Immature natural killer cell (primary cell): ENCODE measurements at places on chromosomes 2 and 18.

DNA sequence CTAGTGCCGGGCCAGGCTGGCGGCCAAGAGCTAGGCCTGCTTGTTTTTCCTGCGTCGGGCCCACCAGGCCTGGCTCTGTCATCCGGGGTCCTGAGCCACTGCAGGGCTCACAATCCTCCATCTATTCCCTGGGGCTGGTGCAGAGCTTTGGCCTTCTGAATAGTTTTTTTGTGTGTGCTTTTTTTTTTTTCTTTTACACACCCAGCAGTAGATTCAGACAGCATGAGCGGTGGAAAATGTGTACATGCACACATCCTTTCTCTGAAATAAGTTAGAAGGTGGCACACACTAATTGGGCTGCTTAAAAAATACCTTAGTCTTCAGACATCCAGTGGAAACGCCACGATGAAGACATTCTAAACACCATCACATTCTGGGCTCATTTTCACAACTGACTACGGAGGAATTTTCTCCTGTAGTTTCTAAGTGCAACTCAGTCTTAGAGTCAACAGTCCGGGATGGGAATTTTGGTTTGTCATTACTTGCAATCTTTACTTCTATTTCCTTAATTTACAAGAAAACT is 6.1 kb downstream of the ZFP36L2 start:
- DNase-seq = no peak

- DNase-seq = no peak
Observed at GRCh38 chr2:72888438-72889202, 1.4 kb downstream of the SPR start.

GRCh38 chr2:236755278-236755840 is 185.7 kb downstream of the ACKR3 start:
- no peak for DNase-seq

DNA sequence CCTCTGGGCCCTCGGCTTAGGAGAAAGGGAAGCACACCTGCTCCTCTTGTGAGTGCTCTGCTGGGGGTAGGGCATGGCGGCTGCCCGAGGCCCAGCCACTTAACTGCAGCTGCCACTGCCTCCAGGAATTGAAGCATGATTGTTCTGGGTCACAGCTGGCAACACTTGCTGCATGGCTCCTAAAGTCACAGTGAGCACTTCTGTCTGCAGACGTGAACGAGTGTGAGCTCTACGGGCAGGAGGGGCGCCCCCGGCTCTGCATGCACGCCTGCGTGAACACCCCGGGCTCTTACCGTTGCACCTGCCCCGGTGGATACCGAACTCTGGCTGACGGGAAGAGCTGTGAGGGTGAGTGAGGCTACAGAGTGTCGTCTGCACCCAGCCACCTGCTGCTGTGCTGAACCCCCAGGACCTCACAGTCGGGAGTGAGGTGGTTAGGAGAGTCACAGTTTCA is 44.4 kb downstream of the FBLN7 start:
- no peak for DNase-seq

GRCh38 chr2:111679202-111679601 is 204.8 kb downstream of the ANAPC1 start:
- no peak for DNase-seq

DNA sequence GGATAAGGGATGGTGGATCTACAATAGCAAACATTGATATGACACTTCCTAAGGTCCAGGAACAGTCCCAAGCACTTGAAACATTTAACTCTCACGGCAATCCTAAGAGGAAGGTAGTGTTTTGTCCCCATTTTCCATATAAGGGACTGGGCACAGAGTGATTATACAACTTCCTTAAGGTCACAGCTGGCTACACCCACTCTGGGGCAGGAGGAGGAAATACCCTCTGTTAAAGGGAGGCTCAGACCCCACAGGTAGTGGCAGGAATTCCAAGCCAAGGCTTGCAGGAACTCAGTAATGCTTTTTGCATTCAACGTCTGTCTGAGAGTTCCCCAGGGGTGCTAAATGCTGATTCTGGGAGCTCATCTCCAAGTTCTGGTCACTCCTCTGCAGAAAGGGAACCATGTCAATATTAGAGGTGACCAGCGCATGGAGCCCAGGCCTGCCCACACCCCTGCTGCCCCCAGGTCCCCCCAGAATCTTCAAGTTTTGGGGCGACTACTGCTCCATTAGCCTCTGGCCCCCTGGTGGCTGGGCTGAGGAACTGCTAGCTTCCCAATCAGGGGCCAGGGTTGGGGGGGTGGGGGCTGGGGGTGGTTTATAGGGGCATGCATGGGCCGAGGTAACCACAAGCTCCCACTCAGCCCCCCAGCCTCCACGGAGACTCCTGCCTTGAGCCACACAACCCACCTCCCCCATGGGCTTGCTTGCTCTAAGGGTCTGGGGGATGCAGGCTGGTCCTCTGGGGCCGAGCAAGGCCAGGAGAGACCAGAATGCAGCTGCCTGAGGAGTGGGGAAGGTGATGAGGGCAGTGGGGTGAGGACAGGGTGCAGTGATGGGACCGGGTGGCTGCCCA is 11.1 kb downstream of the OBSL1 start:
- DNase-seq = peak; percentile 23

GRCh38 chr2:169476459-169476858 is 2.8 kb upstream of the BBS5 start:
- no peak for DNase-seq

DNA sequence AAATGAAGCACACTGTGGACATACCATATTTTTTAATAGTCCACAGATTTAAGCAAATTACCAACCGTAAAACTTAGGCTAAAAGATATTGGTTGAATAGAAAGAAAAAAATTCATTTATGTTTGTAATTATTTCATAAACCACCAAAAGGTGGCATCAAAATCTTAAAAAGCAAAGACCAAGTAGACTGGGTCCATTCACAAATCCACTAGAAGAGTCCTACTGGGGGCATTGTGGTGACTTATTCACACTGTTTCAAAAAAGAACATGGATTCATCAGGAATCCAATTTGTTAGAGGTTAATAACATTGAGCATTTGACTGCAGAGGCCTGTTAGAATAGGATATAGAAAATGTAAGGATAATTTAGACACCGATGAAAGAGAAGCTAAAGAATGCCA is 194.9 kb upstream of the KYNU start:
- no peak for DNase-seq

DNA sequence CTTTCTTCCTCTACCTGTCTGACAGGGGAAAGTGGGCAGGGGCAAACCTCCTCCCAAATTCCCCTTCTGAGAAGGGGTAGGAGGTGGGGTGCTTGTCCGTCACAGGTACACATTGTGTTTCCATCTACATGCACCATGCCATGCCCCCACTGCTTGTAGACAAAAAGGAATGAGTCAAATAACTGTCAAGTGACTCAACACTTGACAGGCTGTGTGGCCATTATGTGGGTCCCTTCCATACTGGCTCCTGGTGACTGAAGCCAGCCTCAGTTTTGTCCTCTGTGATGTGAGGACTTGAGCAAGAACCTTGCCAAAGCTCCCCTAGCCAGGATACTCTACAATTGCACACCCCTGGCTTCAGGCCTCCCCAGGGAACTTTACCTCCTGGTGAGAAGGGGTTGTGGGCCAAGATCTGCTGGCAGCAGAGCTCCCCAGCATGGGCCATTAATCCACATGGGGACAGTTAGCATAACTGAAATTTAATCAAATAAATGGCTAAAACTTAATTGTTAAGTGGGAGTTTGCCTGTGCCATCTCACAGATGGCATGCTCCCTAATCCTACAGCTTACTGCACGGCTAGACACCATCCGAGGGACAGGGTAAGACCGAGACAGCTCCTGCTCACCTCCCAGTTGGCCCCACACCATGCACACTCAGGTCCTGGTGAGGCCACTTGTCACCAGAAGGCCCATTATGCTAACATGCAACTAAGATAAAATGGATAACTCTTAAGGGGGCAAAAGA is 140.2 kb downstream of the BCL11A start:
- DNase-seq = no peak

- no peak for DNase-seq
Observed at GRCh38 chr2:23148342-23148741, 236.6 kb upstream of the KLHL29 start.

- no peak for DNase-seq
Observed at GRCh38 chr2:119248311-119248710, 24.7 kb downstream of the STEAP3 start.

GRCh38 chr18:3524706-3525105 is 74.7 kb downstream of the TGIF1 start:
- no peak for DNase-seq

GRCh38 chr2:14998546-14998945 is 366.0 kb downstream of the LRATD1 start:
- no peak for DNase-seq

DNA sequence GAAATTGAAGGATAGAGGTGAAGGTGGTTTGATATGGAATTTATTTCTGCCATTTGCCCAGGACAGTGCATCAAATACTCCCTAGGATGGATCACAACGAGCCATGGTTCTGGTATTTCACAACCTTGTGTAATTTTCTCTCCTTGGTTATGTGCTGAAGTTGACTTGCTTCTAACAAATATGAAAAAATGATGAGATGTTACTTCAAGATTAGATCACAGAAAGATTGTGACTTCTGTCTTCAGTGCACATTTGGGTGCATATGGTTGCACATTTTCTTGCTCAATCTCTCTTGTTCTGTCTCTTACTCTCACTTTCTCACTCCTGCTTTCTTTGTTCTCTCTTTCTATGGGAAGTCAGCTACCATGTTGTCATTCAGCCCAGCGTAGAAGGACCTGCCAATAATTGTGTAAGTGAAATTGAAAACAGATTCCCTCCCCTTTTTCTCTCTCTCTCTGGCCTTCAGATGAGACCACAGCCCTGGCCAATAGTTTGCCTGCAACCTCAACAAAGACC is 104.6 kb upstream of the RMDN2 start:
- no peak for DNase-seq

DNA sequence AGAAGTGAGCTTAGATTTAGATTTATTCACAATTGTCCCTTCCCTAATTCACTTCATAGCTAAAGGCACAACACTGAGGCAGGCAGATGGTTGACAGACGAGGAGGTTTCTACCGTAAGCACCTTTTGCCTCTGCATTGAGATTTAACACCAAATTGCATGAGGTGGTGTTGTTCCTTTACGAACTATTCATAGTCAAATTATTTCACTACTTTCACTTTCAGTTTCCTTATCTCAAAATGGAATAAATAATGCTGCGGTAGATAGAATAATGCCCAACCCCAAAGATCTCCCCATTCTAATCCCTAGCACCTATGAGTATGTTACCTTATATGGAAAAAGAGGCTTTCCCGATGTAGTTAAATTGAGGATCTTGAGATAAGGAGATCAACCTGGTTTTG is 58.9 kb upstream of the LINC00305 start:
- no peak for DNase-seq

- DNase-seq = no peak
Observed at GRCh38 chr2:32739664-32740063, 111.8 kb downstream of the TTC27 start.
